H9 (cell line): ENCODE measurements at places on chromosomes 6 and 20.
A peak's percentile ranks its signal among the peaks of the same experiment; 100 is the strongest.

DNA sequence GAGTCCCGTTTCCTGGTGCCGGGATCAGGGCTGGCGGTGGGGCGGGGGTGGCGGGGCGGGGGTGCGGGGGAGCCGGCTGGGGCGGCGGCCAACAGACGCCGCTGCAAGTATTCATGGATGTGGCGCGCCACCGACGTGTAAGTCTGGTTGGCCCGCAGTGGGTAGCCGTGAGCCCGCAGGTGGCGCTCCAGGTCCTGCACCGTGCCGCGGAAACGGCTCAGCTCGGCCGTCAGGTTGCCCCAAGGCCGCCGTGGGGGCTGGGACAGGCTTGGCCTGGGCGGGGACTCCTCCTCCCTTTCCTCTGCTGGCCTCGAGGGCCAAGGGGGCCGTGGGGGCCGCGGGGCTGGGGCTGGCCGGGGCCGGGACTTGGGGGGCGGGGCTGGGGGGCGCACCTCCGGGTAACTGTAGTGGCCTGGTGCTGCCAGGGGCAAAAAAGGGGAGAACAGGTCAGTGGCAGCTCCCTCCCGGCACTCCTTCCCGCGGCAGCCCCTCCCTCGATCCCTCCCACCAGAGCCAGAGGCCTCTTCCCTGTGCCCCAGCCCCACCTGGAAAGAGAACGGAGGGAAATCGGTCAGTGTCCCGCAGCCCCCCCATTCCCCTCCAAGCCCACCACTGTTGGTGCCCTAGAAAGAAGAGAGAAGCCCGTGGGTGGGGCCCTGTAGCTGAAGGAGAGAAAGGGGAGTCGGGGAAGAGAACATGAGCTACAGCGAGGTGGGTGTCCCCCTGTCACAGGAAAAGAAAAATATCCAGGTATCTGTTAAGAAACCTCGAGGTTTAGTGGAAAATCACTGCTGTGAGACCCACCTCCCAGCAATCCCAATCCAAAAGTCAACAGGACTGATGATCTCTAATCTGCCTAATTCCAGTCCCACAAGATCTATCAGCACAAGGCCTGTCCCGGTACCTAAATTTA is 21.3 kb downstream of the TNXB start:
- DNase-seq: peak; percentile 94
- H3K4me1 ChIP-seq: no peaks in the 10 kb centered on the region
- peak overlapping the region; percentile 71 for H3K4me3 ChIP-seq

DNA sequence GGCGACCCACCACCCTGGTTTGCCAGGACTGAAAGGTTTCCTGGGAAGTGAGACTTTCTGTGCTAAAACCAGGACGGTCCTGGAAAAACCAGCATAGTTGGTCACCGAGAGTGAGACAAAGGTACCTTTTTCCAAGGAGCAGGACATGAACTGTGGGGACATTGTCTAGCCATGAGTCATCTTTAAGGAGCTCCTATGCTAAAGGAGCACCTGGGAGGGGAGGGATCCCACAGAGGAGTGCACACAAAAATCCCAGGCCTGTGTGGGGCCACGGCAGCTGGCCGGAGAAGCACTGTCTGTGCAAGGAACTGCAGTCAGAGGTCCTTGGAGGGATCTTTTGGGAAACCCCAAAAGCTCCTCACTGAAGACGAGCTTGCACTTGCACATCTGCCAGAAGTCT is 109.1 kb upstream of the PLEKHG1 start:
- no peaks in the 10 kb centered on the region for H3K36me3 ChIP-seq
- no peak overlapping the region for H3K4me3 ChIP-seq
- H3K27me3 ChIP-seq: no peaks in the 10 kb centered on the region
- no peak overlapping the region for H3K27ac ChIP-seq
- H3K4me1 ChIP-seq: no peaks in the 10 kb centered on the region
- no peak for DNase-seq

DNA sequence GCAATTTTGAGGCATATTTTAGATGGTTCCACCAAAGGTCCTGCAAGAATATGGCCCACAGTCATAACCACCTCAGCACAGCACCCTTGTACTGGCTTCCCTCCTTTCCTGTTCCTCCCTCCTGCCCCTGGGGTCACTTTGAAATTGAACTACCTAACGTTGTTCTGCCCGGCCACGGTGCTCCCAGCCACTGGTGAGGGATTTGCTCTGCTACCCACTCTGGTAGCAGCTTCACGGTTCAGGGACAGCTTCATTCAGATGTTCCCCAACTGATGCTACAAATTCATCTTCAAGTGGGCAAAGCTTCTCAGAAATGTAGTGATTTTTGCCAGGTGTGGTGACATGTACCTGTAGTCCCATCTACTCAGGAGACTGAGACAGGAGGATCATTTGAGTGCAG is 7.9 kb upstream of the NELFCD start:
- H3K36me3 ChIP-seq: no peaks in the 10 kb centered on the region
- H3K27ac ChIP-seq: no peak overlapping the region
- peaks cover under 1% of the 10 kb centered on the region; the same call in 1 of the 2 replicates for H3K4me1 ChIP-seq
- no peak overlapping the region for H3K4me3 ChIP-seq
- H3K27me3 ChIP-seq: no peaks in the 10 kb centered on the region

GRCh38 chr6:110617057-110617456 is 140.6 kb upstream of the SLC22A16 start:
- no peaks in the 10 kb centered on the region for H3K27me3 ChIP-seq
- H3K36me3 ChIP-seq: peaks cover 18% of the 10 kb centered on the region
- DNase-seq: no peak
- H3K4me1 ChIP-seq: peaks cover 4% of the 10 kb centered on the region

DNA sequence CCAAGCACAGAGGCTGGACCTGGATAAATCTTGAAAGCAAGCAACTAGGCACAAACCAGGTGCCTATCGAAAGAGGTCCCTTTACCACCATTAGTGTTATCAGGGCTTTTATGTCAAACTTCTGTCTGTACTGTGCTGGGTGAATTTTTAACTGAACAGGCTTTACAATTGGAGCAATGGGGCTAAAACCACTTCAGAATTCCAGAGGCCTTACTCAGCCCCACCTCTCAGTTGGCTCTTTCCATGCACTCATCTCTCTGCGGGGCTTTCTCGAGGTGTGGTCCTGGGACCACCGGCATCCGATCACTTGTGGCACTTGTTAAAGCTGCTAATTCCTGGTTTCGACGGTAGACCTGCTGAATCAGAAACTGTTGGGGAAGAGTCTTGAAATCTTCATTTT is 232.5 kb downstream of the SOX4 start:
- H3K27ac ChIP-seq: no peak overlapping the region
- H3K27me3 ChIP-seq: no peaks in the 10 kb centered on the region
- H3K4me3 ChIP-seq: no peak overlapping the region

DNA sequence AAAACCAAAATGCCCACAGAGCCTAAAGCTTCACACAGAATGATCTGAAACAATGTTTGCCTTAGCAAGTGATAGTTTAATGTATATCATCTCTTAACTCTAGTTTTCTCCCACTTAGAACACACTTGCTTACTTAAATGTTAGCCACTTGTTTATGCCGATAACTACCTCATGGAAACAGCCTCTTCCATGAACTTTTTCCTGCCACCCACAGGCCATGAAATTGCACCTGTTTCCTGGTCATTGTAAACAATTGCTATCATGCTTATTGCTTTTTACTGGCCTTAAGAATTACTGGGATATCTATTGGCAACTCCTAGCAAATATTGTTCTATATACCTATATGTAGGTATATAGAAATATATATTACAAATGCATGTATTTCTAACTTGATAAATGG is 231.1 kb downstream of the HDGFL1 start:
- H3K27me3 ChIP-seq: no peaks in the 10 kb centered on the region; the same call in 1 of the 2 replicates
- no peaks in the 10 kb centered on the region for H3K4me1 ChIP-seq
- no peak overlapping the region for H3K4me3 ChIP-seq
- DNase-seq: no peak

GRCh38 chr6:131062241-131063027 is 611 bp downstream of the EPB41L2 start:
- H3K4me1 ChIP-seq: 0 out of 2 replicates have a peak, but pooled peaks cover 4% of the 10 kb centered on the region
- DNase-seq: peak; percentile 32

- no peaks in the 10 kb centered on the region for H3K27me3 ChIP-seq
- H3K36me3 ChIP-seq: peaks cover 50% of the 10 kb centered on the region
- no peaks in the 10 kb centered on the region for H3K4me1 ChIP-seq
- H3K27ac ChIP-seq: no peak overlapping the region
Observed at GRCh38 chr20:39025883-39026282, 63.7 kb downstream of the DHX35 start.

DNA sequence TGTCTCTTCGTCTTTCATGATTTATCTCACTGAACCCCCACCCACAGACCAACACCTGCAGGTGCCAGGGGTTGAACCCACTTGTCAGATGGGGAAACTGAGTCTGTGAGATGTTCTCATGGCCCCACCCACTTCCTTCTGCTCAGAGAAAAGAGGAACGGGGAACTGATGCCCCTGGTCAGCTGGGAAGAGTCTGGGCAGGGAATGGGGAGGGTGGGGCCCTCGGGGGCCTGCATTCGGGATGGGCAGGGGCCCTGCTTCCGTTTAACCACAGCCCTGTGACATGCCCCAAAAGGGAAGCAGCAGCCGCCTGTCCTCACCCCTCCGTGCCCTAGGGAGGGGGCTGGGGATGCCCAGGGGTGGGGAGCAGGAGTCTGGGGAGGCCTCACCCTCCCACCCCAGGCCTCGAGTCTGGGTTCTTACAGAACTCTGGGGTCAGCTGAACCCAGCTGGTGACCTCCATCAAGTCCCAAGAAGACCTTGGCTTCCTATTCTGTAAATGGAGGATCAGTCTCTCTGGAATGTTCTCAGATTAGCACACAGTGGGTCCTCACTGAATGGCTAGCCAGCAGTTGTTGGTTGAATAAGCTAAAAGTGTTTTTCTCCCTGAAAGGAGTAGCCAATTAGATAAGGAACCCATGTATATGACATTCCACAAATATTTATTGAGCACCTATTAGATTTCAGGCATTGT is 81.5 kb downstream of the CEBPB start:
- no peaks in the 10 kb centered on the region for H3K4me1 ChIP-seq
- H3K27me3 ChIP-seq: no peaks in the 10 kb centered on the region
- no peaks in the 10 kb centered on the region for H3K36me3 ChIP-seq
- DNase-seq: no peak
- H3K27ac ChIP-seq: no peak overlapping the region
- H3K4me3 ChIP-seq: no peak overlapping the region

GRCh38 chr6:112014483-112014882 is 39.4 kb upstream of the CCN6 start:
- no peak overlapping the region for H3K27ac ChIP-seq
- no peaks in the 10 kb centered on the region for H3K27me3 ChIP-seq
- no peaks in the 10 kb centered on the region for H3K36me3 ChIP-seq

- no peaks in the 10 kb centered on the region for H3K27me3 ChIP-seq
- no peak overlapping the region for H3K4me3 ChIP-seq
- no peak overlapping the region for H3K27ac ChIP-seq
- H3K36me3 ChIP-seq: peaks cover 6% of the 10 kb centered on the region; the same call in 2 of the 3 replicates
- DNase-seq: no peak
Observed at GRCh38 chr6:167898673-167899311, 72.1 kb downstream of the AFDN start.
